ENCODE measurements at places on chromosomes 1 and 21. TPM values are rescaled to one million over a fixed set of nuclear protein-coding genes. Genes with fewer than 3 reads are reported as not detected.
A peak's percentile ranks its signal among the peaks of the same experiment; 100 is the strongest.

DNA sequence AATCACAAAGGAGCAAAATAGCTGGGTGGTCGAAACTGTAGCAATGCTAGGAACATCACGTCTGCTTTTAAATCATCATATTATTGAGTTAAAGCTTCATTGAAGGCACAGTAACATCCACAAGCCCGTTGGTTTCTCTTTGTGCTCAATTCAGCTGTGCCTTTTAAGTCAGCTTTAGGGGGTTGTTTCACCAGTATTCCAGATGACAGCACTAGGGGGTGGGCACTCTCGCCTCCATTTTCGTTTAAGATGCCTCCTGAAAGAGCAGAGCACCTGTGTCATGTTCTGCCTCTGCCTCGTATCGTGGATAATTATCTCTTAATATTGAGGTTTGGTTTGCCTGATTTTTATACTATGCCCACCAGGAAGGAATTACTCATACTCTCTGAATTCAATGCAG, 139.8 kb upstream of the PTBP2 start:
- no peak for DNase-seq

GRCh38 chr1:234533975-234534876, 55.2 kb upstream of the TARBP1 start:
- DNase-seq = peak; percentile 98

DNA sequence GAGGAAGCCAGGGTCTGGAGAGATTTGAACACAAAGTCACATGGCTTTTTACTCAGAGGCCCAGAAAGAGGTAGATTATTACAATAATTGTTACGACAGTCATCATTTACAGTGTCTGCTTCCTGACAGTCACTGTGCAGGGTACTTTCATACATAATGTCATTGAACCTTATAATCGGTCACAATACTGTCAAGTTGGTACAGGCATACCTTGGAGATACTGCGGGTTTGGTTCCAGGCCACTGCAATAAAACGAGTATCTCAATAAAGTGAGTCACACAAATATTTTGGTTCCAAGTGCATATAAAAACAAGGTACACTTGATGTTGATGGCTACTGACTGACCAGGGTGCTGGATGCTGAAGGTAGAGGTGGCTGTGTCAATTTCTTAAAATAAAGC, 112.6 kb downstream of the NOS1AP start:
- no peak for DNase-seq

HMCN1 gene
- 29.6 TPM for total RNA-seq

SLC30A10 gene
- 3.6 TPM for total RNA-seq

GRCh38 chr1:40059960-40060750, 19.6 kb downstream of the CAP1 start:
- DNase-seq = no peak

GRCh38 chr21:32320059-32320458, 21.4 kb downstream of the MRAP start:
- DNase-seq = no peak

DNA sequence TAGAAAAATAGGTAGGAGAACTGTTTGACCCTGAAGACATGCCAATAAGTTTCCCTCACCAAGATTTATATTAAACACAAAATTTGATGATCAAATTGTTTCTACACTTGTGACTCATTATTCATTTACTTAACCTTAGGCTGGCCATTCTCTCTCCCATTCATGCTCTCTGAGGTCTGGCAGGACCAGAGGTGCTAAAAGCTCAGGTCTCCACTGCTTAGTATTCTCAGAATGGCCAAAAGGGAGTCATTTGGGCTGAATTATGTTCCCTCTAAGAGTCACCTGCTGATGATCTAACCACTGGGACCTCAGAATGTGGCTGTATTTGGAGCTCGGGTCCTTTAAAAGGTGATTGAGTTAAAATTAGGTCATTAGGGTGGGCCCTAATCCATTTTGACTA, 47.1 kb upstream of the ATP1B1 start:
- no peak for DNase-seq

- DNase-seq = no peak
Observed at GRCh38 chr1:34876406-34876805, 16.9 kb upstream of the SMIM12 start.

RUNX3 gene
- total RNA-seq = 0.72 TPM

- DNase-seq = no peak
Observed at GRCh38 chr1:118271883-118272282, 86.9 kb upstream of the SPAG17 start.

LDLRAD1 gene
- total RNA-seq = 0.72 TPM

DNA sequence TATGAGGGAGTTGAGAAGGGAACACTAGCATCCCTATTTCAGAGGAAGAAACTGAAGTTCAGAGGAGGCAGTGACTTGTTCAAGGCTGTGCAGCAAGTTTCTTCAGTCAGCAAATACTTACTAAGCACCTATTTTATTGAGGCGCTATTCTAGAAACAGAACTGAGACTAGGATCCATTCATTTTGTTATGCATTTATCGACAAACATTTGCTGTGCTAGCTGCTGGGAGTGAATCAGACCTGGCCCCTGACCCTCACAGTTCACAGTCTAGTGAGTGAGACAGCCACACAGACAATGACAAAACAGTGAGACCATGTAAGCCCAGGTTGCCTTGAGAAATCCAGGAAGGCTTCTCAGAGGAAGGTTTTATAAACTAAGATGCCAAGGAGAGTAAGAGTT, 28.2 kb downstream of the TRIM62 start:
- DNase-seq = no peak

- DNase-seq = no peak
Observed at GRCh38 chr21:36908260-36908908, 58.1 kb downstream of the HLCS start.

FTCD gene
- not detected for total RNA-seq

GUCA2B gene
- not detected for total RNA-seq

DNA sequence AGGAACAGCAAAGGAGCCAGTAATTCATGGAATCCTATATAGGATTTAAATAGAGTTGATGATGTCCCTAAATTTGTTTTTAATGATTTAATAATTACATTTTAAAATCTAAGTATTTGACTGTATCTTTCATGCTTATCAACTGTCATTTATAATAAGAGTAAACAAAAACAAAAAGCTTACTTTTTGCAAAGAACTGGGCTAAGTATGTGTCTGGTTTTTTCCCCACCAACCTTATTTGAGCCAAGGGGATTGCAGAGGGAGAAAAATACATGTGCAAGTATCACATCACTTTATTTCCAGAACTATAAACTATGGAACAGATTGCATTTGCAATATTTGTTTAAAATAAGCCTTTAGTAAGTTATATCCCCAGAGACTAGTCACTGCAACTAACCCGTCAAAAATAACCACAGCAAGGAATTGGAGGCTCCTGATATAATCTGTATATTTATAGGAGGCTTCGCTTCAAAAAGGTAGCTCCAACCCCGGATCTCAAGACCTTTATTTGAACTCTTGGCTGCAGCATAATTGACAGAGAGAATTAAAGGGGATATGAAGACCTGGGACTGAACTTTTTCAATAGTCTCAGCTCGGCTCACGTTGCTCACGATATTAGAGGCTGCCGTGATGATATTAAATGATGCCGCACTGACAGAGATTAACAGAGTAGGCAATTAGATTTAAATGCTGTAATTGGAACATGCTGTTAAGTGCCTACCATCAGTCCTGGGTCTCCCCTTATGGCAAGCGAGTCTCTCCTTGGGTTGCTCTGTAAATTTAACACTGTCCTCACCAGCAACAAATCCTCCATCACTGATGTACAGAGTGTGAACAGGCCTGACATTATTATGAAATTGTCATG, 329.1 kb upstream of the NFIA start:
- no peak for DNase-seq
